ENCODE measurements at places on chromosomes 3 and 15.

DNA sequence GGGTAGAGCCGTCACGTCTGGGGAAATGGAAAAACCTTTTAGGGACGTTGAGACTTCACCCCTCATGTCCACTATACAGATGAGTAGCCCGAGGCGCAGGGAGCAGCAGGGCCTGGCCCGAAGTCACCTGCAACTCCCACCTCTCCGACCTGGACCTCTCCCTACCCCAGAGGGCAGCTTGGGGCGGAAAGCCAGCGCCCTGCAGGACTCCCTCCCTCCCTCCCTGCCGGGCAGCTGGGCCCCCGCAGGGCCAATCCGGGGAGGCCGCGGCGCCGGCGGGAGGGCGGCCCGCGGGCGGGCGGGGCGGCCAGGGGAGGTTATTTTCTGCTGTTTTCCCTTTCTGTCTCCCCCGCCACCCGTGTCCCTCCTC is 2.0 kb downstream of the WNT7A start:
- no peak for DNase-seq

DNA sequence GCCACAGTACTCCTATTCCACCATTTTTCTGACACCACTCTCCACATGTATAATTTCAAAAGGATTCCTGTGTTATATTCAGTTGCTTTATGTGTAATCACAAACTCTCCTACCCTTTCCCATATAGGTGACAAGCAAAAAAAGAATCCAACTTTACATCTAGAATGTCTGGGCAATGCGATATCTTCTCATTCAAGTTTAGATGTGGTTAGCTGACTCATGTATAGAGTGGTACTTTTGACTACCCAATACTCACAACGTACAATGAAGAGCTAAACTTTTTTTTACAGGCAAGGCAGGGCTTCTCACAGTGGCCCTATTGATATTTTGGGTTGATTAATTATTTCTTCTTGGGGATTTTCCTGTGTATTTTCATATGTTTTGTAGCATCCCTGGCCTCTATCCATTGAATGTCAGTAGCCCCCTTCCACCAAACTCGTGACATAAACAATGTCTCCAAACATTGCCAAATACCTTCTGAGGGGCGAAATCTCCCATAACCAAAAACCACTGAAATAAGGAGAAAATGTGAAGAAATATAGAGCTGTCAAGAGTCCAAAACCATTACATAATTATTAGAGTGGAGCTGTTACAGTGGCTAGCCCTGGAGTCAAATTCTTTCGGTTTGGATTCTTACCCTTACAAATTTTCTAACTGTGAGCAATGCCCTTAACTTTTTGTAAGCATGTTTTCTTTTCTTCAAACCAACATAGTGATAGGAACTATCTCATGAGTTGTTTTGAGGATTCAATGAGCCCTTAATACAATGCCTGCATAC is 342.6 kb downstream of the NSUN3 start:
- no peak for DNase-seq

GRCh38 chr15:100101426-100102089 is 240.2 kb downstream of the ADAMTS17 start:
- no peak for DNase-seq

DNA sequence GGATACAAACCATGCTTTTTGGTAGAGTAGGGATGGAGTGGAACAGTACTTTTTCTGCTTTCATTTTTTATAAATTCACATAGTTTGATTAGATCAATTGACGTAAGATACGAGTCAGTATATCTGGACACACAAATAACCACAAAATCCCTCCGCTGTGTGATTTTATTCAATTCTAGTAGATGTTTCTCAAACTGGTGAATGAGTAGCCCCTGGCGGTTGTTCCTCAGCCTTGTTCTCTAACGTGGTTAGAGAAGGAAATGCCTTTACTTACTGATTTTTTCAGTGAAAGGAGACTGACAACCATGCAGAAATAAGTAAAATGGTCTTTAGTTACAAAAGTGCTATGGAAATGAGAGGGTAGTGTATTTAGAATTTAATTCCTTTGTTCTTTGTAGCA is 161.0 kb downstream of the TCF12 start:
- no peak for DNase-seq

DNA sequence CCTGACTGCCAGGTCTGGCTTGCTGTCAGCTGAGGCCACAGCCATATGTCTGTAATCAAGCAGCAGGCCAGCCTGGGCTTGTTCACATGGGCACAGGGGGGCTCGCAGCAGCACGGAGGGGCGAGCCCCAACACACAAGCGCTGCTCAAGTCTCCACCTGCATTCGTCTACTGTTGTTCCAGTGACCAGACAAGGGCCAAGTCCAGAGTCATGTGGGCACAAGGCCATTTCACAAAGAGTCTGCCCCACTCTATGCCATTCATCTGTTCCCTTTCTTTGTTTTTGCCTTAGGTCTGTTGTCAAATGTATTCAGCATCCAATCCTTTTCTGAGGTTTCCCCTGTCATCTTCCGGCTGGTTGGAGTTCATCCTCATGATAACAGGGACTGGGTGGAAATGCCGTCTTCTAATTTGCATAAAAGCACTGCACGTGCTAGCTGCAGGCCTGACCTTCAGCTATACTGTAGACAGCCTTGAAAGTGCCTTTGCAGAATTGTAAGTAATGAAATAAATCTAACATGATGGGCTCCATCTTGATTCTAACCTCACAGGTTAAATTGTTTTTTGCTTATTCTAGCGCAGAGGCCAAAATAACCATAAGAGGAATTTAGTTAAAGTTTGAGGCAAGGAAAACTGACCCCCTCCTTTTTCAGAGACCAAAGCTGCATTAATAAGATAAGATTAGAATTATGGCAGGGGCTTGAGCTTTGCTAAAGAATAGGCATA is 28.6 kb upstream of the KBTBD12 start:
- DNase-seq, result no peak

- no peak for DNase-seq
Measured at GRCh38 chr3:17747174-17747889, 4.9 kb upstream of the TBC1D5 start.

DNA sequence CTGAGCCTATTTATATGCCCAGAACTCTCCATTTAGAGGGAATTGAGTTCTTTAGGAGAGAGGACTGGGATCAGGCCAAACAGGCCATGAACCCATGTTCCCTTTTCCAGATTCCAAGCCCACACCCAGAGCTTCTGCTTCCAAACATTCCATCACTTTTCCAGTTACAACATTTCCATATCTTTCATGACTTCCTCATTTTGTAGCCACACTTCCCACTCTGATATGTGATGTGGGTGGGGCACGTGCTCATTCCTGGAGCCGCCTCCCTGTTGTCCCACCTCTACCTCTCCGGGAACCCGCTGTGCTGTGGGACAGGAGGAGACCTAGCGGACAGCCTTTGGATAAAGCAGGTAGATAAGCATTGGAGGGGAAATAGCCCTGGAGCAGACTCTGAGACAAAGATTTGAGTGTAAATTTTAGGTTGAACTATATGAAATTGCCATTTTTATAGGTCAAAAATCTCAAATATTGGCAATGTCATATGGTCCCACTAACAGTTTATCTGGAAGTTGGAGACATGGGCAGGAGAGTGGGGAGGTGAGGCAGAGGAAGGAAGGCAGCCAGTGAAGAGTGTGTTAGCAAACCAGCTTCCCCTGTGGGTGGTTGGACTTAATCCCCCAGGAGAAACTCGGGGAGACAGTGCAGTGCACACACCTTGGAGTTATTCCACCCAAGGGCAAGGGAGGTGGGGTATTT is 31.8 kb downstream of the CYP8B1 start:
- no peak for DNase-seq

- DNase-seq, result no peak
Measured at GRCh38 chr3:9903904-9904303, 1.3 kb downstream of the IL17RE start.

GRCh38 chr3:37963016-37963415 is 27.6 kb upstream of the VILL start:
- no peak for DNase-seq
